ENCODE measurements at places on chromosomes 5 and 9. TPM values are rescaled to one million over a fixed set of nuclear protein-coding genes. Genes with fewer than 3 reads are reported as not detected.

Gene GPR150
- polyA plus RNA-seq: 0.11 TPM

Gene SPATA31E1
- not detected for polyA plus RNA-seq

Gene PCDHB8
- polyA plus RNA-seq: 3.5 TPM

Gene DND1
- 0.10 TPM for polyA plus RNA-seq

Gene BHMT
- polyA plus RNA-seq: 206 TPM

GRCh38 chr5:2094616-2094995 is 211.9 kb upstream of the IRX4 start:
- no peak for DNase-seq

GRCh38 chr5:172837640-172838039 is 3.6 kb downstream of the ERGIC1 start:
- no peak for DNase-seq

GRCh38 chr5:174053905-174054304 is 8.4 kb downstream of the NSG2 start:
- no peak for DNase-seq

DNA sequence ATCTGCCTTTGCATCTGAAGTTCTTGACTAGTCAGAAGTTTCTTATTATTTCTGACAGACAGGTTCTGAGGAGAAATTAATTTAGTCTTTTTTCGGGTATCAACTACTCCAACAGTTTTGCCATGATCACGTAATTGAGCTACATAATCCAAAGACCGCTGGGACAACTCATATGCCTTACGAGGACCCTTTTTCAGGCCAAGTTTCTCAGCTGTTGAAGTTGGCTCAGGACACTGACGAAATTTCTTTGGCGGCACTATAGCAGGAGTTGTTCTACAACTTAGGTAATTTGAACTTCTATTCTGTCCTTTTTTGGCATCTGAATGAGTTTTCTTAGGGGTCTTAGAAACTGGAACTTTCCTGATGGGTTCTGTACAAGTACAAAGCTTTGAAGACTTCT is 27.2 kb downstream of the SETX start:
- DNase-seq: no peak

- no peak for DNase-seq
These were observed 53.5 kb upstream of the CDKN2AIPNL start for GRCh38 chr5:134464988-134465815.

GRCh38 chr5:37436146-37436934 is 57.2 kb downstream of the WDR70 start:
- DNase-seq: no peak

GRCh38 chr9:111663301-111663823 is 2.0 kb downstream of the GNG10 start:
- no peak for DNase-seq
